Suppressor macrophage (primary cell): ENCODE measurements at places on chromosomes 3 and 15.

DNA sequence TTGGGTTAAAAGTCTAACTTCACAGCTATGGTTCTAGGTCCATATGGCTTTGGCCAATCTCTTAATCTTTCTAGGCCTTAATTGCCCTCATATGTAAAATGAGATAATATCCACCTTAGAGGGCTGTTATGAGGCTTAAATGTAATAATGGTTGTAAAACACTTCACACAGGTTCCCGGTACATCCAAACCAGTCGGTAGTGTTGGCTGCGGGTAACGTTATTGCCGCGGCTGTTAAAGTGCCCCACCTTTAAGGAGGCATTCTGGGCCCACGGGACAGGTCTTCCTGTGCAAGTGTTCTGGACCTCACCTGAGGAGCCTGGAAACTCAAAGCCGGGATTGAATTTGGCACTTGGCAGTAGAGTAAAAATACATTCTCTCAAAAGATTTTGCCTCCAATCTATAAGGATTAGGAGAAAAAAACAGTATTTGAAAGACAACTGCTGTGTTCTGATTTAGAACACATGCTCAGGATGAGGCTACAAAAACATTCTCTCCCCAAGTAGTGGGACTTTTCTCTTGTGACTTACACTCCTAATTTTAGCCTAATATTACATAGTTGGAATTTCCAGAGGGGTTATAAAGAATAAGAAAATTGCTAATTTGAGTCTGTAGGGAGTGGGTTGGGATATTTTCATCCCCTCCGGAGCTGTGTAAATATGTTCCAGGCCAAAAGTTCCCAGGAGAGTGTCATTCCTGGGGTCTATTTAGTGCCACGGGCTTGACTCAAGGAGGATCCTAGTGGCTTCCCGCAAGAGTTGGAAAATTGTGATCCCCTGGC is 44.9 kb upstream of the TSEN2 start:
- no peak for DNase-seq

GRCh38 chr15:37034835-37035748 is 65.3 kb downstream of the MEIS2 start:
- no peak for DNase-seq

GRCh38 chr15:55279746-55280351 is 9.8 kb downstream of the RAB27A start:
- DNase-seq = peak; percentile 76

- DNase-seq = peak; percentile 24
Observed at GRCh38 chr3:129555616-129556357, 12.8 kb downstream of the H1-8 start.

- peak; percentile 49 for DNase-seq
Observed at GRCh38 chr3:187999821-188000220, 154.1 kb upstream of the LPP start.

DNA sequence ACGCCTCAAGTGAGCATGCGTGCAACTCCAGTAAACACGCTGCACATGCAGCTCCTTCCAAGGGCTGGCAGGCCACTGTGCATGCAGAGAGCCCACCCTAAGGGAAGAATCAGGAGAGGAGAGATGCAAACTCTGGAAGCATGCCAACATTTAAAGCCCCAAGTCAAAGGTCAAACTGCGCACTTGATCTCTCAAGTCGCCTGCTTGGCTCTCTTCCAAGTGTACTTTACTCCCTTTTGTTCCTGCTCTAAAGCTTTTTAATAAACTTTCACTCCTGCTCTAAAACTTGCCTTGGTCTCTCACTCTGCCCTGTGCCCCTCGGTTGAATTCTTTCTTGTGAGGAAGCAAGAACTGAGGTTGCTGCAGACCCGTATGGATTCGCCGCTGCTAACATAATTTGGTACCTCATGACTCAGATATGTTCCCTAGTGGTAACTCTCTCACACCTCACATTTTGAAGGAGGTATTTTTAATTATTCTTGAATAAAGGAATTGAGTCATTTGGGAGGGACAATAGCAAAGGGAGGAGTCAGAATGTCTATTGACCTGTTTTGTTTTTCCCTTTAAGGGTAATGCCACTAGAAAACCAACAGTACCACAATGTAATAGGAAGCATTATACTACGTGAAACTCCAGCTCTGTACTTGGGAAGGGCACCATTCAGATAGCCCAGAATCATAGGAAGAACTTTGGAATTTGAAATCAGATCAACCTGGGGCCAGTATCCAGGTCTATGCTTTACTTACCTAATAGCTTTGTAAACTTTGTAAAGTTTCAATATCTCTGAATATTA is 19.6 kb upstream of the DGKG start:
- no peak for DNase-seq

- peak; percentile 52 for DNase-seq
Observed at GRCh38 chr3:153043729-153044328, 118.2 kb upstream of the RAP2B start.

DNA sequence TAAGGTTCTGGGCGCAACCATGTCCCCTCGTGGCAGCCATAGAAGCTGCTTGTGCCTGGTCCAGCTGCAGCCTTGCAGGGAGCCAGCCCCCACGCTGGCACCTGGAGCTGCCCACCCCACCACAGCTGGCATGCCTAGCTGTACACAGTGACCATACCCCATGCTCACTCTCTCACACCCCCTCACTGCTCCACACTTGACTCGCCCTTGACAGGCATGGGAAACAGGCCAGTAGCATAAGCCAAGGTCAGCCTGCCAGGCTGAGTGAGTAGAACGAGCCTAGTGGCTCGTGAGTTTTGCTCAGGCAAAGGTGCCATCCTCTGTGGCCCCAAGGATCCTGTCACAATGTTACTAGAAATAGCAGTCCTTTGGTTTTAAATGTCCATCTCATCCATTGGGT is 52.7 kb upstream of the CADM2 start:
- DNase-seq = no peak

DNA sequence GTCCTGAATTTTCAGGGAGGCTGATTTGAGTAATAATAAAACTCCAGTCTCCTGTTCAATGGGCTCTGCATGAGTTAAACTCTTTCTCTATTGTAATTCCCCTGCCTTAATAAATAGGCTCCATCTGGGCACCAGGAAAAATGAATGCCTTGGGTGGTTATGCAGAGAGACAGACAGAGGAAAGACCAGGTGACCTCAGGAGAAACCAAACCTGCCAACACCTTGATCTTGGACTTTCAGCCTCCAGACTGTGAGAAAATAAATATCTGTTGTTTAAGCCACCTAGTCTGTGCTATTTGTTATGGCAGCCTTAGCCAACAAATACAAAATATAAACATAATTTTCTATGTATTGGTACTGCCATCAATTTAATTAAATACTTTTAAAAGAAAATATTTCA is 64.8 kb upstream of the RAP2B start:
- no peak for DNase-seq

DNA sequence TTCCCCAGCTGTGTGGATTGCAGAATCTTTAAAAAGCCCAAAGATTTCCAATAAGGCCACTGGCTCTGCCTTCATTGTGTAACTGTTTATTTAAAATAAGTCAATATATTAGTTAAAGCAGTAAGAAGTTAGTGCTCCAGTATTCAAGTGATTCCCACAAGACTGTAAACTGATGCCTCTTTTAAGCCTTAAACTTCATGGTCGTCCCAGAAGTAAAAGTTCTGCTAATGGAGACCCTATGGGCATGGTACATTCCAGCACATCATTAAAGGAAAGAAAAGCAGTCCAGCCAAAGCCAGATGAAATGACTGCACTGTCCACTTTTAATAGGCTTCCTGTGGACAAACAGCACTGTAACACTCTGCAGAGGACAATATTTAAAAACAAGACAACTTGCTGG is 512.6 kb downstream of the MECOM start:
- no peak for DNase-seq

DNA sequence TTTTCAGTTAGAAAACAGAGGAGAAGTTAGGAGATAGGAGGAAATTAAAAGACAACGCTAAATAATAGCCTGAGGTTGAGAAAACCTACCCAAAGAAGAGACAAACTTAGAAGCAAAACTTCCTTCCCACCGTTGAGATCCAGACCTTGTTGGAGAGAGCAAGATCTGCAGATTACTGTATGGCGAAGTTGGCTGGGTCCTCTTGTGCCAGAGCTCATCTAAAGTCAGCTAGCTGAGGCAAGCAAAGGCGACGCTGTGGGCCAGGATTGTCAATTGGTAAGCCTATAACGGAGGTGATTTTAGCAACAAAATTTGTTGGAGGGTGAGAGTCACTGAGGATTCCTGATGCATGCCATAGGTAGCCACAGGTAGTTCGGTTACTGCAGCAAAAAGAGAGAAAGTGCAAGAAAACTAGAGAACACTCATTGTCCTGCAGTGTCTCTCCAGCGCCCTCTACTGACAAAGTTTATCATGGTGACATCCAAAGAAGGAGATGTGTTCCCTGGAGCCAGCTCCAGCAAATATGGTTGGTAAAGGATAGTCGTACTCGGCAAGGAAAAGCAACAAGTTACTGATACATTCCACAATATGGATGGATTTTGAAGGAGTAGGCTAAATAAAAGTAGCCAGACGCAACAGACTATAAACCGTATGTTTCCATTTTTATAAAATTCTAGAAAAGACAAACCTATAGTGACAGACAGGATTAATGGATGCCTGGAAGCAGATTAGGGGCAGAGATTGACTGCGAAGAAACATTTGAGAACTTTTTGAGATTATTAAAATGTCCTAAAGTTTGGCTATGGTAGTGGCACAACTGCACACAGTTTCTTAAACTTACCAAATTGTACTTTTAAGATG is 9.8 kb upstream of the OR5K4 start:
- DNase-seq = peak; percentile 67
